ENCODE measurements at places on chromosomes 3 and 15.

DNA sequence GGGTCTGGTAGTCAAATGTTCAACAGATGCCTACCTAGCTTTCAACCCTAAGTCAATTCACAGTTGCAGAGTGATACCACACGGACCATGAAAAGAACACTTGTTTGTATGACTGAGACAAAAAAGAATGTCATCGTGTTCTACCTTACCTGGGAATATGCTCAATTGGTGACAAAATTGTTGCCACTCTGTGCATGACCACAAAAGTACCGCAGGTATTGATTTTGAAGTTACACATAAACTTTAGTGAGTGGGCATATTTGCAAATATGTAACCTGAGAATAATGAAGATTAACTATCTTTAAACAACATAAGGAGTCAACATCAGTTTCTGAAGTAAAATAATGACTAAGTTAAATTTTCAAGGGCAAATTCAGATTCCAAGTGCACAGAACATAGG is 53.4 kb upstream of the SNRPN start:
- DNase-seq, result no peak

- no peak for DNase-seq
These were observed 24.7 kb downstream of the IP6K1 start for GRCh38 chr3:49761661-49762060.

GRCh38 chr3:90241481-90241880 is 1134.1 kb downstream of the EPHA3 start:
- no peak for DNase-seq

DNA sequence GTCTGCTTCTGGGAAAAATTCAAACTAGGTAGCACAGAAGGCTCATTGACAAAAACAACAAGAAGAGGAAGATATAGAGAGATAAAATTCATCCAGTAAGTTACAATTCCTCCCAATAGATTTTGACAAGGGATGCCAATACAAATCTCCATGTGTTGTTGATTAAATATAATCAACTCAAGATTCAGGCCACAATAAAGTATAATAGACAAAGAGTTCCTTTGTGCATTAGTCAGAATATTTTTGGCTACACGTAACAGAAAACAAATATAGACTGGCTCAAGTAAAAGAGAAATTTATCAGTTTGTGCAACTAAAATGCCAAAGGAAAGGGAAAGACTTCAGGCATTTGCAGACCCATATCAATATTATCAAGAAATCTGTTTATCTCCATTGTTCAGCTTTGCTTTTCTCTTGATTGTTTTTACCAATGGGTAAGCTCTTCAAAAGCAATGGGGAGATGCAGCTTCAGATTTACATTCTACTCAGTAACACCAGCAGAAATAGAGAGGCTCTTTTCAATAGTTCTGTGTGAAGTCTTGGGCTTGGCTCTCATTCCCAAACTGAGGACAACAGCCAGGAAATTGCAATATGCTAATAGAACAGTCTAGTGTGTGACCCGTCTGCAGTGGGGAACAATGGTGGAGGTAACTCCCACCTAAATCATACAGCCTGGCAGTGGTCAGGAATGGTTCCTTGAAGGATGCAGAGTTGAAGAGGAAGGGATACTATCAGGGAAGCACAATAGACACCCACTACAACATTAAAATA is 77.6 kb upstream of the PROK2 start:
- no peak for DNase-seq

- no peak for DNase-seq
These were observed 215.1 kb downstream of the MYRIP start for GRCh38 chr3:40024526-40024925.

- no peak for DNase-seq
These were observed 39.6 kb downstream of the KBTBD12 start for GRCh38 chr3:127954640-127955039.

DNA sequence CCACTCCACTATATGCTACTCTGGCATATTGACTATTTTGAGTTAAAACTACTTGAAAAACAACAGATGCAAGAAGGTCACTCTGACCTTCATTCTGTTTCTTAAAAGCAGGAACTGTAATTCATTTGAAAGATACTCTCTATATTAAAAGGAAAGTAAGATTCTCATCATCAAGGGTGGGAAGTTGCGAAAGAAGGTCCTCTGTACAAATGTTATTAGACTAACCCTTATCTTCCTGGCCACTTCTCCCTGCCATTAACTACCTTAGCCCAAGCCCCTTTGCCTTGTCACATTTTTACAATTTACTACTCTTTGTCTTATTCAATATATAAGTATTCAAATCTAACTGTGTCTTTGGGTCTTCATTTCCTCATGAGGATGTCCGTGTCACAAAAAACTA is 16.1 kb downstream of the SIDT1 start:
- DNase-seq, result no peak

- no peak for DNase-seq
These were observed 144.0 kb downstream of the CLSTN2 start for GRCh38 chr3:140078940-140079339.

DNA sequence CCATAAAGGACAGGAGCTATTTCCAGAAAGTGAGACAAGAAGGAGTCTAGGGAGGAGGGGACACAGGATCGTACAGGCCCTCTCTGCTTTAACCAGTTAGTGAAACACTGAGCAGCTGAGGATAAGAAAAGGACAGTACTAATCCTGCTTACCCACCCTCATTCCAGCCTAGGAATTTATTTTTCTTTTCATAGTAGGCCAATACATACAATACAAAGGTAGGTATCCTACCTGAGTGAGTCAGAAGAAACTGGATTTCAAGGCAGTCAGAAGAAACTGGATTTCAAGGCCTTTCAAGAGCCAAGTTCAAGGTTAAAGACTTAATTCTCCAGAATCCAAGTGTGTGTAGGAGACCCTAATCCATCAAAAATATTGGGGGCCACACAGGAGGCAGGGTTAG is 65.3 kb downstream of the EOMES start:
- DNase-seq, result no peak

GRCh38 chr15:85527895-85528294 is 147.5 kb downstream of the AKAP13 start:
- DNase-seq, result no peak

- DNase-seq, result no peak
These were observed 82.1 kb downstream of the IL5RA start for GRCh38 chr3:3027976-3028567.

GRCh38 chr3:51275111-51275805 is 109.8 kb upstream of the MANF start:
- no peak for DNase-seq

DNA sequence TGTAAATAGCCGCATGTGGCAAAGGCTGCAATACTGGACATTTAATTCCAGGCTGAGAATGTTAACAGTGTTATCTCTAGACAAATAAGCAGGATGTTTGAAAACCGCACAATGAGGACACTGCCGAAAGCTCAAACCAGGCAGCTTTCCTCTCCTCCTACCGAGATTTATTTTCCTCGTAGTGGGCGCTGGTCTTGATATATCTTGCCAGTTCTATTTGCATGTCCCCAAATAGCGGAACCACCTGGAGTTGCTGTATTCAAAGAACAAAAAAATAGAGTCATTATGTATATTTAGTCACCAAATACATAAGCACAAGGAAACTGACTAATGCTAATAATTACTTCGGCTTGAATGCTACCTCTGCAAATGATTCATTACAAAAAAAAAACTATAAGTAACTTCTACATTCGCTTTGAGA is 46.5 kb downstream of the CYFIP1 start:
- no peak for DNase-seq

GRCh38 chr15:43893956-43894355 is 67.2 kb downstream of the WDR76 start:
- DNase-seq, result no peak

- DNase-seq, result no peak
These were observed 76.8 kb downstream of the TAMM41 start for GRCh38 chr3:11769704-11770476.

DNA sequence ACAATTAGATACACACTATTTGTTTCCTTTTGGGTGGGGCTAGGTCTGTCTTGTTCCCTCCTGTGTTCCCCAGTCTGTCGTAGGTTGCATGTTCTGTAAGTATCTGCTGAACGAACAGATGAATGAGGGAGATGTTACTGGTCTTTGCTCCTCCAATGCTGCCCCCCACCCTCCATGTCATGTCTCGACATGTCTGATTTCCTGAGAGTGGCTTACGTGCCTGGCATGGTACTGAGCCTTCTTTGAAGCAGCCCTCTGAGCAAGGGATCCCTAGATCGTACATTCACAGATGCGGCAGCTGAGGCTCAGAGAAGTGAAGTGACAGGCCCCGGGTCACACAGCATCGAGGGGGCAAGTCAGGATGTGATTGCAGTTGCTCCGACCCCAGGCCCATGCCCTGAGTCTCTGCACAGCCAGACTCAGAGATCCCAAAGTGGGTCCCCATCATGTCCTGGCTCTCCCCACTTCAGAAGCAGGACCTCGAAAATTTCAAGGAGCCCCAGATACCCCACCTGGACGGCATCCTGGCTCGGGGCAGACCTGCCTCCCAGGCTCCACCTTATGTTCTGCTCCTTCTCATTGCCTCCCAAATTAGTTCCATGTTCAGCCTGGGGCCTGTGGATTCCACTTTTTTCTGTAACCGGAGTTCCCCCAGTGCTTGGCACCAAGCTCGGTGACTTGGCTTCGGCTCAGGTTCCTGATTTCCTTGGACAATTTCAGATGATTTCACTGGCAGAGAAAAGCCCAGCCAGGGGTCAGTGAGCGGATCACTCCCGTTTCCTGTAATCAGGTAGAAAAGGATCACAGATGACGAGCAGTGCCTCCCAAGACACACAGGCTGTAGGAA is 24.7 kb downstream of the GOLGA6L2 start:
- no peak for DNase-seq

- DNase-seq, result no peak
These were observed 67.2 kb upstream of the TP63 start for GRCh38 chr3:189563853-189564563.

DNA sequence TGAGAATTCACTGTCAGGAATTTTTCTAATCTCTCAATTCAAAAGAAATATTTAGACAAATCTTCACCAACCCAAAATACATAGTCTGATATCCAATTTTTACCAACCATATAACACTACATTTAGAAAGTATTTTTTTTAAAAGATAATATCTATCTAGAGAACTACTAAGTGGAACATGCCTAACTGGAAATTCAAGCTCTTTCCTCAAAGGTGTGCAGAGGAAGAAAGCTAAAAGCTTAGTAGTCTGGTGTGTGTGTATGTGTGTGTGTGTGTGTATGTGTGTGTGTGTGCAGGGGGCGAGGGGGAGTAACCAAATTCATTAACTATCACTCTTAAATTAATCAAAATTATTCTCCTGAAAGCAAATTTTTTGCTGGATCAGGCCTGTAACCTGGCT is 797.3 kb downstream of the NAALADL2 start:
- no peak for DNase-seq

DNA sequence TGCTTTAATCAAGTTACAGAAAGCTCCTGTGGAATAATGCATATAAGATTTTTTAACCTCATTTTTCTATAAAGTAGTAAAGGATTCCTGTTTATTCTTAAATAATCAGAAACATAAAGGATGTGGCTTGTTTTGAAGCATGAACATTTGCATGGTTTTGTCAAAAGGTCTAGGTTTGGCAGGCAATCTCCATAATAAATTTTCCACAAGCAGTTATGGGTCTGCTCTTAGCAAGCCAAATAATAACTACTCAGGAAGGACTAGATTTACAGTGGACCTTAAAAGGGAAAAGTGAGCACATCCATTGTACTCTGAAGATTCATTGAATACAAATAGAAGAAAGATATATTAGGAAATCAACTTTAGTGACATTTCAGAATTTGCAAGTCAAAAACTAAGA is 407.3 kb upstream of the CBLB start:
- no peak for DNase-seq

GRCh38 chr3:160757233-160758106 is 1.4 kb downstream of the PPM1L start:
- no peak for DNase-seq

DNA sequence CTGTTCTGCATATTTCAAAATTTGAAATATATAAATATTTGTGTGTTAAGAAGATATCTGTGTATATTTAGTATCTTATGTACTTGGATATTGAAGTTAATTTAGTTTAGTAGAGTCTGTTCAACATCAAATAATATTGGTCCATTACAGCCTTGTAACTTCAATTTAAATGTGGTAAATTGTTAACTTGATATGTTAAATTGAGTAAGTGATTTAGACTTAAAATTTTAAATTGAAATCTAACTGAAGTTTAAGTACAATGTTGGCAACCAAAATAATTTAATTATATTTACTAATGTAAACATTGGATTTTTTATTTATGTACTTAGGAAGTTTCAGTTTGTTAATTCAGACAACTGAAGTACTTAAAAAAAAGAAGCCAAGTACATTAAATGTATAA is 343.9 kb upstream of the DNAJC19 start:
- no peak for DNase-seq

GRCh38 chr3:42572278-42572677 is 9.5 kb downstream of the SEC22C start:
- no peak for DNase-seq

GRCh38 chr15:40344631-40345120 is 3.9 kb upstream of the CCDC9B start:
- no peak for DNase-seq

- no peak for DNase-seq
These were observed 82.8 kb upstream of the PEX5L start for GRCh38 chr3:180119567-180119966.

DNA sequence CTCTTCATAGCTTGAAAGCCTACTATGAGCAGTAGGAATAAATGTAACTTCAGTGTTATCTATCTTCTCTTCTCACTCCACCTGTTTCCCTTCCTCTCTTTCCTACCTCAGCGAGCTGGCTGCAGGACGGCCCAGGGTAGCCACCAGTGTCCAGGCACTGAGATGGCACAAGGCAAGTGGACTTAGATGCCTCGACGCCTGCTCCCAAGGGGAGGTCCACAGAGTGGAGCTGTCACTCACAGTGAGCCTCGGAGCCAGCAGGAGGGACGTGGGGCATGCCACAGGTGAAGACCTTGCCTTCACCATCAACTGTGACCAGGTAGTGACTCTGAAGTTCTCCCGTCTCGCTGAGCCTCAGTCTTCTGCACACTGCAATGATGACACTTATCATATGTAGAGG is 88.2 kb downstream of the PCSK6 start:
- DNase-seq, result no peak

GRCh38 chr3:128617557-128618397 is 32.8 kb downstream of the RPN1 start:
- DNase-seq, result peak; percentile 97

DNA sequence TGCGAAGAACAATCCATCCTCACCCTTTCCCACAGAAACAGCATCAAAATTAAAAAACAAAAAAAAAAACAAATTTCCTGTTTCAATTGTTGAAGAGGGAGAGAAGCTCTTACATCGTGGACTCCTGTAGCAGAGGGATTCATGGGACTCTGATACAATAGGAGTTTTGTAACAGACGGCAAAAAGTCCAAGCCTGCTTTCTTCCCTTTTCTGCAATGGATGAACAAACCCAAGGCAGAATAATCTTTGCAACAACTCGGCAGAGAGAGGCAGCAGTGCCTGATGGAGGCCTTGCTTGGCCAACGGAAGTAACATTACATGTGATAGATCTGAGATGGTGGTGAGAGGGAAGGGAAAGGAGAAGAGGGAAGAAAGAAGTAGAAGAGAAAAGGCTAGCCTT is 26.9 kb downstream of the CCR4 start:
- no peak for DNase-seq

GRCh38 chr15:34651997-34652725 is 68.7 kb upstream of the GOLGA8B start:
- no peak for DNase-seq
